Activated CD4-positive, alpha-beta T cell treated with anti-CD3 and anti-CD28 coated beads, Interleukin-2, amount 10 ng/mL, durations not matched to agents 7 days and 5 days (primary cell): ENCODE measurements at places on chromosomes 4 and X. TPM values are rescaled to one million over a fixed set of nuclear protein-coding genes. Genes with fewer than 3 reads are reported as not detected.

- DNase-seq: no peak
Observed at GRCh38 chr4:34572026-34572425, 1672.3 kb downstream of the ARAP2 start.

CCNB3 gene
- total RNA-seq: 0.82 TPM

DNA sequence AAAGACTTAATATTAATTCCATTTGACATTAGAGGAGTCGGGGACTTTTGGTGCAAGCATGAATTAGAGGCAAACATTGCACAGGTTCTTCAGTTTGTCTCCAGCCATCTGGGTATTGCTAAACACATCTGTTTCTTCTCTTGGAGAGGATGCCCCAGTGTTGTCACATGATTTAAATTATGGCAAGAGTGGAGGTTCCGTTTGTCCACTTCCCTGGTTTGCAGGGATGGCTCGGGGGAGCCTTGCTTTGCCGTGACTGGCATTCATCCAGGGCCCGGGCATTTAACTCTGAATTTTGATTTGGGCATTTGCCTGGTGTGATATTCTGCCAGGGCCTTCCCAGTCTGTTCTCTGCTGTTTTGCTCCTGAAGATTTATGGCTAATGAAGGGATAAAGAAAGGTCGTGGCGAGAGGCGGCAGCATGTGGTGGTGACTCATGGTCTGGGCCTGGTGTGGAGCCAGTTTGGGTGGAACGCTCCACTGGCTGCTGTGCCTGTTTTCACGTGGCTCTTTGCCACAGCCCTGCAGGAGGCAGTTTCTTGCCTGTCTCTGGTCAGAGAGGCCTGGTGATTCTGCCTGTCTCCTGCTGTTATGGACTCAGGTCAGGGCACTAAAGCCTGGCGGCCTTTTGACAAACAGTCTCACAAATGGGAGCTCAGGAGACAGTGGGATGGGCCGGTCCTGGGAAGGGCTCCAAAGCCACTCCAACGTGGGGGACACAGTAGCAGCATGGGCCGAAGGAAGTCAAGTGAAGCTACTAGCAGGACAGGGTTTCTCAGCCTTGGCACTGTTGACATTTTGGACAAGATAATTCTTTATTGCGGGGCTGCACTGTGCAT is 99.4 kb upstream of the PGRMC2 start:
- DNase-seq: no peak

DNA sequence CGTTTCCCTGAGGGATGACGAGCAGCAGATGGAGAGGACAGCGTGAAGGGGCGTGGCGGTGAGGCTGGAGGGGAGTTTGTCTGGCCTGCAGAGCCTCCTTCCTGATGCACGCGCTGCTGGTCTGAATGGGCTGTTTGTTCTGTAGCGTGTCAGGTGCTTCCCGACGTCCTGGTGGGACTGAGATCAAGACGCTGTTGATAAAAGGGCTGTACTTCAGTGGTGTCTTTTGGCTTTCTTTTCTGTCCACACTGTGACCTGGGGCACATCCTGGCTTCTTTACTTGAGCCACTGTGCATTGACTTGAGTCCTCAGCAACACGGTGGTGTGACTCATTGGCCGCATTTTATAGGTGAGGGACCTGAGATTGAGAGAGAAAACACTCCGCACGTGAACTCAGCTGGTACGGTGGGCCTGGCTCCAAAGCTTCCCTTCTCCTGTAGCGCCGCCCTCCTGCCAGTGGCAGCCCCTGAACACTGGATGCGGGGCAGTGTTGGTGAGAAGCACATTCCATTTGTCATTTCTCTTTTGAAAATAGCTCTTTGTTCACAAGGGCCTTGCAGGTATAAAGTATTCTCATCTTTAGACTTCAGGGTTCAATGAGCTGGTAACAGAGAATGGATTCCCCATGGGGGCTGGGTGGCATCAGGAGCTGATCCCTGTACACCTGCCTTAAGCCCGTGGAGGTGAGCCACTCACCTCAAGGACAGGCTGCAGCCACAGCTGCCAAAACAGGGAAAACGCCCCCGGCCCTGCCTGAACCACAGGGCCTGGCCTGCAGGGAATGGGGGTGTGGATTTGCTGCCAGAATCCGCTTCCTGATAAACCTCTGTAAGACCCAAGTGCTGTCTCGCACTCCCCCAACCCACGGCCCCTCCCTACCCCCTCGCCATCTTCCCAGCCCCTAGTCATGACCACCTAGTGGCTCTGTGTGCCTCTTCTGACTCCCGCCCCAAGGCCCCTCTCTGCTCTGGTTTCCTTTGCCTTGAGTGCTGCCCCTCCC is 29.2 kb downstream of the NSG1 start:
- no peak for DNase-seq

GRCh38 chr4:72627723-72628122 is 58.7 kb upstream of the ADAMTS3 start:
- no peak for DNase-seq

PTPN13 gene
- 2.0 TPM for total RNA-seq

DNA sequence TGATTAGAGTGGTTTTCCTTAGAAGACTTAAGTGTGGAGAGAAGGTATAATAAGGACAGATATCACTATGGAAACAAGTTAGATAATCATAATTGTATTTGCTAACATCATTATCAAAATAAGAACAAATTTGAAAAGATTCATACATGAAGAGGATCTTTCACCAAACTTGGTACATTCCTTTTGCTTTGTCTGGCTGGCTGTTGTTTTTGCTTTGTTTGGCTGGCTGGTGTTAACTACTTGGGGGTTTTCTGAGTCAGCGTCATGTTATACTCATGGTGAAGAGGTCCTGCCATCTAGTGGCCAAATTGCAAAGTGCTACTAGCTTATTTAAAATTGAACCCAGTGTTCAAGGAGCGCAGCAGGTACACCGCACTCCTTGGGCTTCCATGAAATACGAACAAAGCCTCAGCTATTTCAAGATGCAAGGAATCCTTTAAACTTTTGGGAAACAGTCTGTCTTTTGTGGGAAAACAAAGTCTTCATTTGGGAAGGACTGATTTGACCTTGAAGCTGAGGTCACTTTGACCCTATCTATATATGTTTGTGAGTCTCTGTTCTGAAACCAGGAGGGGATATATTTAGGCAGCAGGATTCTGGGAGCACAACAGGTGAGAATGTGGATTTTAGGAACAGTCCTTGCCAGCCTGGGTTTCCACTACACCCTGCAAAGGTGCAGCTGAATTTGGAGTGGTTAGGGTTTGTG is 129.7 kb downstream of the PLS3 start:
- DNase-seq: peak; percentile 42

GRCh38 chrX:64377753-64378152 is 17.5 kb downstream of the MTMR8 start:
- no peak for DNase-seq
